ENCODE measurements at places on chromosomes 2 and 18.

DNA sequence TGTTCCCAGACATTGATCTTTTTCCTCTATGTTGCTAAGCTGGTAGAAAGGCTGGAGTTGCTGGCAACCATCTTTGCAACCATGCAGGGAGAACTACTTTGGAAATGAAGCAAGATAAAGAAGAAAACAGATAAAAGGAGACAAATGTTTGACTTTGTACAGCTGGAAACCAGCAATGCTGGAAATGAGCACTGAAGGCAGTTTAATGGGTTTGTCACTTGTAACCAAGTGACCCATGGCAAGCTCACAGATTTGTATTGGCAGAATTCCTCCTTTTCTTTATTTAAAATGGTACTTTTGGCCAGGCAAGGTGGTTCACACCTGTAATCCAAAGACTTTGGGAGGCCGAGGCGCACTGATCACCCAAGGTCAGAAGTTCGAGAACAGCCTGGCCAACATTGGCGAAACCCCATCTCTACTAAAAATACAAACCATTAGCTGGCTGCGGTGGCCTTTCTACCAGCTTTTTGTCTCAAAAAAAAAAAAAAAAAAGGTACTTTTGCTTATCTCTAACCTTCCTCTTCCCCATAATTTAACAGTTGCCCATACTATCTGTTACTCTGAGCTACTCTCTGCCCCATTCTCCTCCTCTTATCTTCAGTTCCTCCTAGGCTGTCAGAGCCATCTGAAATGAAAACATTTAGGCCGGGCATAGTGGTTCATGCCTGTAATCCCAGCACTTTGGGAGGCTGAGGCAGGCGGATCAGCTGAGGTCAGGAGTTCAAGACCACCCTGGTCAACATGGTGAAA lies 2.0 kb upstream of the BOLA3 start:
- DNase-seq = no peak

GRCh38 chr18:830315-830901 lies 18.4 kb upstream of the YES1 start:
- DNase-seq = no peak

GRCh38 chr2:107740300-107740699 lies 86.4 kb upstream of the RGPD4 start:
- DNase-seq = no peak

DNA sequence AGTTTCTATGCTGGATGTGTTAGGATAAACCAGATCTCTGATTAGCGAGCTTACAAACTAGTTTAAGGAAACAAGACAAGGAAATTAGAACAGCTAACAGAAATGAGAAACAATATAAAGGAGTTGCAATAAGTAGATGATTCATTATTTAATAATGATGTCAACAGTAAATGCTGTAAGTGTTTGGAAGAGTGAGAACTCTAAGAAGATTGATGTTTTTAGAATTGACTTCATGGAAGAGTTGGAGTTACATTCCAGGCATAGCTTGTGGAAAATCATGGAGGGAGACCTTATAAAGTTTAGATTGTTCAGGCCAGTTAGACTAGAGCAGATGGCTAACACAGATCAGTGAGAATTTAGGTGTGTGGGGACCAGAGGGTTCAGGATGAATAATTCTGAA lies 32.6 kb downstream of the PPP1R1C start:
- no peak for DNase-seq

GRCh38 chr2:64697297-64698176 lies 43.8 kb upstream of the SERTAD2 start:
- DNase-seq = no peak

GRCh38 chr2:205650450-205650849 lies 31.9 kb upstream of the NRP2 start:
- no peak for DNase-seq

Measured in COR-L47 (cell line).